A549 treated with AZD2906 at 1 μM for 4 hours (cell line): ENCODE measurements at places on chromosomes 5 and 9. TPM values are rescaled to one million over a fixed set of nuclear protein-coding genes. Genes with fewer than 3 reads are reported as not detected.

Gene STX17
- 6.4 to 9.6 TPM (median 8.6 TPM) in 5 replicates for total RNA-seq

Gene PCDHB5
- 1.3 to 1.7 TPM (median 1.4 TPM) in 5 replicates for total RNA-seq

Gene TMEM174
- total RNA-seq: not detected in 5 replicates

Gene ATP10B
- not detected in 5 replicates for total RNA-seq

Gene FOXI1
- not detected in 5 replicates for total RNA-seq

Gene CARTPT
- total RNA-seq: not detected in 5 replicates

Gene CDH12
- total RNA-seq: not detected in 5 replicates

Gene ZNF622
- total RNA-seq: 65.1 to 79.2 TPM (median 74.9 TPM) in 5 replicates

Gene MGAT4B
- total RNA-seq: 190 to 225 TPM (median 204 TPM) in 5 replicates

Gene SPATA31C1
- total RNA-seq: not detected in 5 replicates

Gene PCDHGA6
- total RNA-seq: 0.11 to 0.28 TPM (median 0.24 TPM) in 5 replicates

Gene PPP6C
- total RNA-seq: 24.1 to 26.0 TPM (median 25.7 TPM) in 5 replicates
